Epithelial cell of prostate (primary cell): ENCODE measurements at places on chromosomes 16 and 17.
A peak's percentile ranks its signal among the peaks of the same experiment; 100 is the strongest.

DNA sequence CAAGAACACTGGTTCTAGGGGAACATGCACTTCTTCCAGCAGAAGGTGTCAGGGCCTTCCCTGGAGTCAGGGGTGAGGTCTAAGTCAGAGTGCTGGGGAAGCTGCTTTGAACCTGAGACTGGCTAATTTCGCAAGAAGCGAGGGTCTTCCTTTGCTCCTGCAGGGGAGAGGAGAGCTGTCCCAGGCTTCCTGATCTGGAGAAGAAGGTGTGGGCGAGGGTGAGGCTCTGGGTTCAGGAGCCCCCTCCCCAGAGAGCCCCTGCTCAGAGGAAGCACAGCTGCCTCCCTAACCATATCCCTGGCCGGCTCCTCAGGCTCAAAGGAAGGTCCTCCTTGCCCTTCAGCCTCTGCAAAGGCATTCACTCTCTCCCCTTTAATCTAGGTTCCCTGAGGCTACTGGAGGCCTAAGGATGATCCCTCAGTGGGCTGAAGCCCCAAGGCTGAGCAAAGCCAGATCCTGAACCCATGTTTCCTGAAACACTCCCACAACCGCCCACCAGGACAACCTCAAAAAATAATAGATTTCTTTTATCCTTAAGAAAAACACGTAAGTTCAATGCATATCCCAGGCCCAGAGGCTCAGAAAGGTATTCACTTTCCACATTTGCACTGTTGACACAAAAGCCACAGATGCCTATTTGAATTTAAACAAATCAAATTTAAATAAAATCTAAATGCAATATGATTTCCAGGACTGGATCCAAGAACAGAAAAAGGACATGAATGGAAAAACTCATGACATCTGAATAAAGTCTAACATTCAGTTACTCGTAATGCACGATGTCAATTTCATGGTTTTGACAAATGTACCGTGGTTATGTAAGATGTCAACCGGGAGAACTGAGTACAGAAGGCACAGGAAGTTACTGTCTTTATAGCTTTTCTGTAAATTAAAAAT lies 71.5 kb upstream of the RCVRN start:
- no peak for DNase-seq

DNA sequence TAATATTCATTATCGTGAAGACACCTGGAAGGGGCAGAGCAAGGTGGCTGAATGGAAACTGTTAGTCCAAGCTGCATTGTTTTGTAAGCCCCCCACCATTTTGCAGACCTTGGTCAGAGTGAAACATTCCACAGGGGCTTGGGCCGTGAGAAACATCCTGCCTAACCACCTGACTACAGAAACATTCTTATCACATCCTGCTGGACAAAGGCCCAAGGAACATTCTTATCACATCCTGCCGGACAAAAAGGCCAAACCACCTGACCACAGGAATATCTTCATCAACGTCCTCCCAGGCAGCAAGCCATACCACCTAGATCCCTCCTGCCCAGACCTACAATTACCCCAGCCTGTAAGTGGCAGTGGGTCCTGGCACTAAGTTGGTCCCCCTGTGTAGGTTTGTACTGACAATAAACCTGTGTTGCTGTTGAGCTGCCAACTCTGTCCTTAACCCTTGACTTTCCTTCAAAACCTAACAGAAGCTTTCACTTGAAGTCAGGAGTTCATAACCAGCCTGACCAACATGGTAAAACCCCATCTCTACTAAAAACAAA lies 19.6 kb downstream of the ATF7IP2 start:
- DNase-seq, result no peak

- no peak for DNase-seq
Observed at GRCh38 chr17:8667421-8667820, 36.9 kb upstream of the MYH10 start.

- DNase-seq, result no peak
Observed at GRCh38 chr16:29760567-29761279, 14.9 kb upstream of the C16orf54 start.

GRCh38 chr16:66481081-66481942 lies 54.2 kb downstream of the BEAN1 start:
- DNase-seq, result no peak

- no peak for DNase-seq
Observed at GRCh38 chr16:23679274-23679985, 741 bp downstream of the PLK1 start.

DNA sequence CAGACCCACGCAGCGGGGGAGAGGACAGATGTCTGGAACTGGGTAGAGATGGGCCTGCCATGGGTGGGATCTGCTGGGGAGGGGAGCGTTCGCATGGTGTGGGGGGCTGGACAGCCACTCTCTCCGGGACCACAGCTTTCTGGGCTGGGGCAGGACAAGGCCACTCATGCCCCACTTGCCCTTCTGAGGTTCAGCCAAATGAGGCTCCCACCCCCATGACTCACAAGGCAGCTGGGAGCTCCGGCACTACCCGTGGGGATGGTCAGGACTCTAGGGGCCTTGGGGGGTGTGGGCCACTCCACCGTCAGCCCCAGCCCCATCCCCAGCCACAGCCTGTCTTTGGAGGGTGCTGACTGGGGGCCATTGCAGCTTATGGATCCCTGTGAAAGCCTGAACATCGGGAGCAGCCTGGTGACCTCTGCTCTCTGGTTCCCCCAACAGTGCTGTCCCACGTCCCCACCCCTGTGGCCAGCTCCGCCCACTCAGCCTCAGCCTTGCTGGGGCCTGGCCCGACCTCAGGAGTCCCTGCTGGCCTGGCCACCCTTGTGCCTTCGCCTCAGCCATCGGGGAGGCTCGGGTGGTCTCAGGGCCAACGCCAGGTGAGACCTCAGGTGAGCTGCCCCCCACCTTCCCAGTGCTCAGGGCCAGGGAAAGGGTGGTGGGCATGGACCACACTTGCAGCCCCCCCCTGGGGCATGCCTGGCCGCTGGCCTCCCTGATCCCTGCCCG lies 4.7 kb upstream of the CDH15 start:
- no peak for DNase-seq

DNA sequence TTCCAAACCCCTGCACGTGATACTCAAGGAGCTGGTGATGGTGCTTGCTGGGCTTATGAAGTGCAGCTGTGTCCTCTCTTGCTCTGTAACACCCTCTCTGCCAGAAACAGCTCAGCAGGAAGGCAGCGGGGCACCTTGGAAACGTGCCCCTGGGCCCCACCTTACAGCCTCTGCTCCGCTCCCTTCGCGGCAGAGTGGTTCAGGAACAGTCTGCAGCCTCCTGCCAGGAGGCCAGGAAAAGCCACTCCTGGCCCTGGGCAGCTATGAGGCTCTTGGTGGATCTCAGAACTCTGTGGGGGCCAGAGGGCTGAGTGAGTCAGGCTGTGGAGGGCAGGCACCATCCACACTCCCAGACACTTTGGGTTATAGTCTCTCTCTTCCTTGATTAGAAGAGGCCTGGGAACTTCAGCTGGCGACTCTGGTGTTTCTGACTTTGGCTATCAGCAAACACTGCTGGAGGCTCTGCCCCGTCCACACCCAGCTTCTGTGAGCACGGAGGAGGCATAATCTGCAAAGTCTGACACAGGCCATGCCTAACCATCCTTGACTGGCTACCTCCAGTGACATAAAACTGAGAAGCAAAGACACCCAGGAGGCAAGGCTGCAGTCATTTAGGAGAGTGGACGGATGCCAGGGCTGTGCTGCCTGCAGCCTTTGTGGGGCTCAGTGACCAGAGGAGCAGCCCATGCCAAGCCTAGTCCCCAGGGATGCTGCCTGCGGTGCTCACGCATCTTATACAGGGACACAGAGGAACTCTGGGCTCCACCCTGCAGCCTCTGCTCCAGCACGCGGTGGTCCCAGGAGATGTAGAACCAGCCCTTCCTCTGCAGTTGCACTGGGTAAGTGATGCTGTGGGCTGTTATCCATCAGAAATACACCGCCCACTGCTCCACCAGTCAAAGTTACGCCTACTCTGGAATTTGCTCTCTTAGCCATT lies 65.3 kb downstream of the METRNL start:
- no peak for DNase-seq

DNA sequence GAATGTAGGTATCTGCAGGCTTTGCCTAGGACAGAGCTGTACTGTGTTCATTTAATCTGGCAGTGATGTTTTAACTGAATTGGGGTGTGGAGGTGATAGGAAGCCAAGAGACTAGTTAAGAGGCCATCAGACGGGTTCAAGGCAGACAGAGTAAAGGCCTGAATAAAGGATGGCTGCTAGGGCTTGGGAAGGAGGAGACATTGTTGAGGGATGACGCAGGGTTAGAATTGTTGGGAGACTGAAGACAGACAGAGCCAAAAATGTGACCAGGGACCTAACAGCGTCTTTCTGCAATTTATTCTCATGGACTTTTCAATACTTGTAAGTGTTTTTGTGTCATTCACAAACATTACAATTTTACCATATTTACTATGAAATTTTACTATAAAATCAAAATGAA lies 48.6 kb upstream of the MYH10 start:
- DNase-seq, result no peak

DNA sequence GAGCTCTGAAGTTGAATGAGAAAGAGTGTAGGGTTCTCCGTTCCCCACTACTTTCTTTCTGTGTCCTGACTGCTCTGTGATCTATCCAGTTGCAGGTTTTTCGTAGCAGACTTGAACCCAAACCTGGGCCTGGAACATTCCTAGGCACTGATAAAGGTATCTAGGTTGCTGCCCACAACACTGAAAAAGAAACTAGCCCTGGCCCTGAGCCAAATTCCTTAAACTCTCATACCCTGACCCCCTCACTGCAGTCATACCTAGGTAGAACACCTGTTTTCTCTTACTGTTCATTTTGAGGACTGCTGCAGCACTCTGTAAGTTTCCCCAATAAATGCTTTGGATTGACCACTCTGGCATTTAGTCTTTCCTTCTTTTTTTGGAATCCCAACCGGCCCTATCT lies 5.4 kb downstream of the HYDIN start:
- no peak for DNase-seq

DNA sequence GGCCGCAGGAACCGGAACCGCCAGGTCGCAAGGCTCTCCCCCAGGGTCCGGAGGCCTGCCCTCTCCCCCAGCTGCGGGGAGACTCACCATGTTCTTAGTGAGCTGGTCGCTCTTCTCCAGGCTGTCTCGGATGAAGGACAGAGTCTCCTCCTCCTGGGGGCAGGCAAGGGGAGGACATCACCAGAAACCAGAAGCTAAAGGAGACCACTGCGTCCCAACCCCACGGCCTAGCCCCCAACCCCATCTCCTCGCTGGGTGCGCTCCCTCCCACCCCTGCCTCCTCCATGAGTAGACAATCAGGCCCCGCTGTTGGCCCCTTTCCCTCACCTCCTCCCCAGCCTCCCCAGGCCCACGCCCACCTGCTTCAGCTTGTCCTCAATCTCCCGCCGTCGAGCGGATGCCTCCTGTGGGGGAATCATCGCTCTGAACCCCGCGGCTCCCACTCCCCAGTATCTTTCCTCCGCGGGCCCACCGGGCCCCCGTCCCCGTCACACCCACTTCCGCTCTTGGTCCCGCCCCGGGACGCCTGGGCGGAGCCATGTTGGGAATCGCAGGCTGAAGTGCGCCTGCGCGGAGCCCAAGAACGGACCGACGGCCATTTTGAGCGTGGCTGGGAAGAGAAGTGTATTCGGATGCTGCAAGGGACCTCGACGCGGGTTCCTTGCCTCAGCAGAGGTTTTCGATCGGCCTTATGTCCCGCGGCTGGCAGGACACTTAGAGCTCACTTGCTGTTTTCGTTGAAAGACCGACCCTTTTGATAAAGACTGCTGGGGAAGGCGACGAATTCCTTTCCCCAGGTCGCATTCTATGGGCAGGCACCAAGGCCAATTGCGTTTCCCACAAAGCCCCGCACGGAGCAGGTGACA lies at the start of gene EXOC7:
EXOC7 (minus strand) TSS at position 514 of the 866 bp plus-strand sequence; CDS start at position 419, 95 bp downstream.
- DNase-seq, result peak; percentile 22

DNA sequence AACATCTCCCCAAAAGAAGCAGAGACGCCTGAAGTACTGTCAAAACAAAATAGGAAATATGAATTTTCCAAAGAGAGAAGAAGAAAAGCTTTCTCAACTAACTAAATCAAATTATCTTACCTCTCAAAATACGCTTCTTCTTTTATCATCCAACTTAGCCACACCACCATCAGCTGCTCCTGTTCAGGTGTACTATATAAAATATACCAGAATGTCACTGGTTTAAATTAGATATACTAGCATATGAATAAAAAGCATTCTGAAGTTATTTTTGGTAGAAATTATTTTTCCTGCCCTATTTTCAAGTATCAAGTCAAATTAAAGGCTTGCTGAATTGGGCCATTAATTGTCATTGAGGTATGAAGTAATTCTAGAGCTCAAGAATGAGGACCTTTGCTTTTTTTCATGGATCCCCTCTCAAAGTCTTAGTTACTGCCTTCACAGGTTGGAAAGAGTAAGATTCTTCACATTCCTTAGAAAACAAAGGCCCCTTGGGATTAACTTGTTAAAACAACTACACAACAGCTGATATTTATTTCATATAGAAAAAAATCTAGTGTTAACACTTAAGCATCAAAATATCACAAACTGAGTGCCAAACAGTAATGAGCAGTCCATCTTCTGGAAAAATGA lies 30.1 kb downstream of the INTS2 start:
- DNase-seq, result no peak

GRCh38 chr17:4576729-4577322 lies 7.5 kb upstream of the SMTNL2 start:
- no peak for DNase-seq

DNA sequence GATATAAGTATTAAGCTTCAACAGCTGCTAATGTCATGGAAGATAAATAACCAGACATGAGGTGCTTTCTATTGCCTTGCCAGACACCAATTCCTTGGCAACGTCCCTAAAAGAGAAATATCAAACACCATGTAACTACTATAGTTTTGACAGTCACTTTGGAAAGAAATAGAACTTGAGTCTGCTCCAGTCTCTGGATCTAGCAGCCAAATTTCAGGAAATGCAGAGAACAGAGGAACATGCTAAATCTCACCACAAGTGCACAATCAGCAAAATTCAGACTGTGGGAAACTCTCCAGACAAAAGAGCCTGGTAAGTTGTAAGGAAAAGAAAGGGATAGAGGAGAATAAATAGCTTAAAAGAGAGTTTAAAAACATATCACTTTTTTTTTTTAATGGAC lies 28.4 kb upstream of the TANC2 start:
- no peak for DNase-seq

DNA sequence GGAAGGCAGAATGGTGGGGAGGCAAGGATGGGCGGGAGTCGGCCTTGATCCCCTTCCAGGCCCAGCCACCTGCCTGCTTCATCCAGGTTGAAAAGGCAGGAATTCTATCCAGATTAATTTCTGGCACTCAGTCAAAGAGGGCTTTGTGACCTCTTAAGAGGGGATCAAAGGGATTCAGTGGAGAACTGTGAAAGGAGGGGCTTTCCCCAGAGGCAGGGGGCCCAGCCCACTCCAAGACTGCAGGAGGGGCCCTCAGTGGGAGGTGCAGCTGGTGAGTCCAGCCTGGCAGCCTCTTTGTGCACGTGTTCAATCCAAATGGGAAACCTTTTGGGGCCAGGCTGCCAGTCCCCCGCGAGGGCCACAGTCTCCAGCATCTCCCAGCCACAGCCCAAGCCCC lies 148.5 kb upstream of the PLCG2 start:
- no peak for DNase-seq

- DNase-seq, result no peak
Observed at GRCh38 chr17:1027044-1027443, 30.1 kb downstream of the TIMM22 start.

- DNase-seq, result no peak
Observed at GRCh38 chr16:68093816-68094613, 8.8 kb downstream of the NFATC3 start.

GRCh38 chr16:58157951-58158540 lies 28.9 kb upstream of the CFAP20 start:
- DNase-seq, result no peak
